ENCODE measurements at places on chromosomes 7 and 10.

DNA sequence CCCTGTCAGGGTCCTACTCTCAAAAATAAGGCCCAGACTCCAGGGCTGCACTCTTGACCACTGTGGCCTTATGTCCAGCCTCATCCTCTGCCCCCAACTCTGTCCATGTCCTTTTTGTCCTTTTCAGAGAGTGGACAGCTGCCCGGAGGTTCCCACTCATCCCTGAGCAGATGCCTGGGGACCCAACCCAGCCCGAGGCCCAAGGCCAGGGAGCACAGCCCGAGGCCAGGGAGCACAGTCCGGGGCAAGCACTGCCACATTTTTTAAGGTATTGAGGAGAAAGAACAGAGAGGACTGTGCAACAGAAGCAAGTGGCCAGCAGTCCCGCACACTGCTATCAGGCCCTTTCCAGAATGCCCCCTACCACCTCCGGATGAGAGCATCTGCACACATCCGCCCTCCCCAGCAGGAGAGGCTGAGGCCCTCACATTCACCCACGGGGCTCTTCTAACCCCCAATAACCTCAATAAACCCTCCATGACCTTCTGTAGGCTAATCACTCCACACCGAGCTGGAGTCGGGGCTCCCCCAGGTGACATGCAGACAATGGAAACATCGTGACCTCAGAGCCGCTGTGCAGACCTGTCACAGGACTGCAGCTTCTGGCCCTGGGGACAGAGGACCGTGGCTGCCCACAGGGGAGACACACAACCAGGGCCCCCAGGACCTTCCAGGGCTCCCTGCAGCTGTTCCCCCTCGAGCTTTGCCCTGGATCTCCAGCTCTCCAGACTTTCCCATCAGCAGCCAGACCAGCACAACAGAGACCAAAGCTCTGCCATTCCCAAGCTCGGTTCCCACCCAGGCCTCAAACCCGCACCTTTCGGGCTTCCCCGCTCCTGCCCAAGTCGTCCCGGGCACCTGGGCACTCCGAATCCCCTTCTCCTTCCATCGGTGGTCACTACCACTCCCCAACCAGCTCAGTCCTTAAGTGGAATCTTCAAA lies 51.4 kb downstream of the CAMK2B start:
- DNase-seq, result no peak

GRCh38 chr7:117478836-117479224 lies 995 bp upstream of the CFTR start:
- no peak for DNase-seq

- no peak for DNase-seq
These were observed 41.1 kb downstream of the RASGEF1A start for GRCh38 chr10:43225787-43226153.

GRCh38 chr7:553636-554111 lies 34.0 kb upstream of the PDGFA start:
- DNase-seq, result no peak

DNA sequence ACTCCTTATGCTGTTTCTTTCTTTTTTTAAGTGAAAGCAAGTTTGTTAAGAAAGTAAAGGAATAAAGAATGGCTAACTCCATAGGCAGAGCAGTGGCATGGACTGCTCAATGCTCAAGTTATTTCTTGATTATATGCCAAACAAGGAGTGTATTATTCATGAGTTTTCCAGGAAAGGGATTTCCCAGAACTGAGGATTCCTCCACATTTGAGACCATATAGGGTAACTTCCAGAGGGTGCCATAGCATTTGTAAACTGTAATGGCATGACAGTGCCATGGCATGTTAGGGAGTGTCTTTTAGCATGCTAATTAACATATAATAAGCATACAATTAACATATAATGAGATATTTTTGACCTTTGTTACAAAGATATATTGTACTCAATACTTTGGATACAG lies 1034.5 kb upstream of the PHF14 start:
- no peak for DNase-seq

GRCh38 chr10:118482393-118483331 lies 112.8 kb downstream of the PRLHR start:
- no peak for DNase-seq

GRCh38 chr10:86389441-86390193 lies 23.0 kb upstream of the GRID1 start:
- no peak for DNase-seq

- DNase-seq, result no peak
These were observed 26.6 kb upstream of the PURB start for GRCh38 chr7:44911911-44912310.

GRCh38 chr7:22842383-22842941 lies 19.8 kb upstream of the TOMM7 start:
- peak; percentile 70 for DNase-seq

- DNase-seq, result no peak
These were observed 116.4 kb upstream of the NFE2L3 start for GRCh38 chr7:26035552-26035951.

DNA sequence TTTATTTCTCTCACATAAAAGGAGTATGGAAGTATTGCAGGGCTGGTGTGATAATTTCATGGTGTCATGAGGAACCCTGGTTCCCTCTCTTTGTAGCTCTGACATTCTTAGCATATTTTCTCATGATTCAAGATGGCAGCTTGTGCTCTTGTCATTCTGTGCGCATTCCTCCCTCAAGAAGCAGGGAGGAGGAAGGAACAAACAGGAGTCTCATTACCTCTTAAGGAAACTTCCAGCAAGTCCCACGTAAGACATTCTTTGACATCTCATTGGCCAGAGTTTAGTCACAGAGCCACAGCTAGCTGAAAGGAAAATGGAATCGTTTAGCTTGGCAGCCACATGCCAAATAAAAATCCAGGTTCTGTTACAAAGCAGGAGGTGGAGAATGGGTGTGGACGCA lies 546.8 kb downstream of the LRMDA start:
- no peak for DNase-seq

DNA sequence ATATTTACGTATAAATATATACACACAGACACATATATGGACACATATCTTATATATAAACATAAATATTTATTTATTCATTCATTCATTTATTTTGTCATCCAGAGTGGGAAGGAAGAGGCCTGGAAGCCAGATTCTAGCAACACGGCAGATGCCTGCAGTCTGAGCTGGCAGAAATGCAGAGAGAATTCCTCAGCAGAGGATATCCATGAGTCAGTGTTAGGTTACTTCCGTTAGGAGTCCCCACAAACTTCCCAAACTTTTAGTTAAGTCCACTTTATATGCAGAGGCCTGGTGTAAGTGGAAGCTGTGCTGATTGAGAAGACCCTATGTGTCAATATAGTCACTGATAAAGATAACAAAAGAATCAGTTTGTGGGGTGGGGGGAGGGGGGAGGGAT lies 89.6 kb downstream of the PPP1R17 start:
- DNase-seq, result no peak

- DNase-seq, result no peak
These were observed 1.2 kb upstream of the ZNF777 start for GRCh38 chr7:149462101-149462520.

- no peak for DNase-seq
These were observed 274.8 kb downstream of the FGFR2 start for GRCh38 chr10:121323443-121323842.

- no peak for DNase-seq
These were observed 154.0 kb downstream of the CCDC3 start for GRCh38 chr10:12847361-12847975.

GRCh38 chr7:127766831-127767459 lies 115.0 kb downstream of the SND1 start:
- DNase-seq, result no peak

DNA sequence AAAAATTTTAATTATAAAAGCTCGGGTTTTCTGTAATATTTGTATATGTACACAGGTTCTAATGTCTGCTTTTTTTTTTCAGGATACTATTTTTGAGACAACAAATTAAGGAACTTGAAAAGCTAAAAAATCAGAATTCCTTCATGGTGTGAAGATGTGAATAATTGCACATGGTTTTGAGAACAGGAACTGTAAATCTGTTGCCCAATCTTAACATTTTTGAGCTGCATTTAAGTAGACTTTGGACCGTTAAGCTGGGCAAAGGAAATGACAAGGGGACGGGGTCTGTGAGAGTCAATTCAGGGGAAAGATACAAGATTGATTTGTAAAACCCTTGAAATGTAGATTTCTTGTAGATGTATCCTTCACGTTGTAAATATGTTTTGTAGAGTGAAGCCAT lies 57.9 kb upstream of the BAMBI start:
- no peak for DNase-seq

GRCh38 chr7:80526472-80526871 lies 14.6 kb upstream of the GNAT3 start:
- no peak for DNase-seq

DNA sequence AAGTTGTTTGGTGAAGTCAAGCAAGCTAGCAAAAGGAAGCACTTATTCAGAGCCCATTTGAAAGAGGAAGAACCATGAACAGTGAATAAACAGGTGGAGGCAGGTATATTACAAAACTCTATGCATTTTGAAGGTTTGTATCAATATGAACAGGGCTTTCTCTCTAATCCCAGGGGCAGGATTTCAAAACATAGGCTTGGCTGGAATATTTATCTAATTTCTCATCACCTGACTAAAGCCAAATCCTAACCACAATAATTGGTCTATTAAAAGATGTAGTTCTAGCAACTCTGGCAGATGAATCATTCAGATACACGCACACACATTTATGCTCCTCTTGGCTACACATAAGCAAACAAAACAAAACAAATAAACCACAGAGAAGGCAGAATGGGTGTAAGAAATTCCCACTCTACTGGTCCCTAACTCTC lies 554.4 kb downstream of the INHBA start:
- peak; percentile 47 for DNase-seq

GRCh38 chr7:12727455-12728191 lies 40.2 kb downstream of the ARL4A start:
- DNase-seq, result no peak

GRCh38 chr7:28726555-28726954 lies 231.6 kb downstream of the TRIL start:
- no peak for DNase-seq

DNA sequence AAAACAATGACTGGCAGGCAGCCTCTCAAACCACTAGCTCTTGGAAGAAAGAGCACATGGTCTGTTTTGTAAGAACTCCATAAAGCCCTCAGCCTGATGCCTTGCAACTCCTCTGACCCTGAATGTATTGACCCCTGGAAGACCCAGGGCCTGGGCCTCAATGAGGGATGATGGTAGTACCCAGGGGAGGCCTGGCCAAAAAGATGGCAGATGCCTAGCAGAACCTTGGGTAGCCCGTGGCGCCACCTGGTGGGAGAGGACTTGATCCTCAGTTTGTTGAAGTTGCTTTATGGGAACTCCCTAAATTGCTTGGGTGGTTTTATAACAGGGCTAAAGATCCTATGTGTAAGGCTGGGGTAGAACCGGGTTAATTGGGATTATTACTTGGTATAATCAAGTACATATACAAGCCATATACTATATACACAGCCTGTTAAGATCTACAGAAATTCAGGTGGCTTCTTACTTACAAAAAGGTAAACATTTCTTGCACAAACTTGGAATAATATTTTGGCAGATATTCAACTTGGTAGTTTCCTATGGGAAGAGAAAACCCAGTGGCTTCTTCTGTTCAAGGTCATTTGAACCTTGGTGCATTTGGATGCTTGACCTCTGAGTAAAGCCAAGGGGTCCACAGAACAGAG lies 95.8 kb upstream of the CACUL1 start:
- peak; percentile 1 for DNase-seq

- DNase-seq, result no peak
These were observed 33.7 kb downstream of the HDAC9 start for GRCh38 chr7:18529239-18529638.

DNA sequence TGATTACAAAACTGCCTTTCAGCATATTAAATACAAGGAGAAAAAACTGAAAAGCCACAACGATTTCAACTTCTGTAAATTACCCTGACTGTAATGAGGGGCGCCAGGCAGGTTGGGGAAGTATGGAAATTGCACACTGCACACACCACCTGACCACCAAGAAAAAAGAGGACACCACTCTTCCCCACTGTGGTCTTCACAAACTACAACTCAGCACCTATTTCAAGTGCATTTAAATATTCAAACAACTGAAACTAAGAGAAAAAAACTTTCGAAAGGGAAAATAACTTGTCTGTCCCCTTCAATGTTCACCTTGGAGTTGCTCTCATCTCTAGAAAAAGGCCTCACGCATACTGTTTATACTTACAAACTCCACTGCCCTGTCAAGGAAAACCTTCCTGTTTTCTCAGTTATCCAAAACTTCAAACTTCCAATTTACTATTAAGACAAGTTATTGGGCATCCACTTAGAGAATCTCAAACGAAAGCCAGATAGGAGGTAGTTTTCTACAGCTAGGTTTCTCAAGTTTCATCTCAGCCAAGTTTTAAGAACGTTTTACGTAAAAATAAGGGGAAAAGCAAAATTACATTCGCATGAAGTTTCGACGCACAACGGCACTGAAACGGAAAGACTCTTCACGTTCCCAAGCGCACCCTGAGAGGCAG lies 1.4 kb downstream of the LARP4B start:
- DNase-seq, result no peak
